ENCODE measurements at places on chromosomes 13 and 19. TPM values are rescaled to one million over a fixed set of nuclear protein-coding genes. Genes with fewer than 3 reads are reported as not detected.

Gene KL
- total RNA-seq = not detected

Gene OVOL3
- not detected for total RNA-seq

Gene FCHO1
- total RNA-seq = 3.1 TPM

Gene PRRG2
- total RNA-seq = 0.67 TPM

Gene WASF3
- 30.2 TPM for total RNA-seq

Gene ZNF135
- 14.0 TPM for total RNA-seq

Gene RFPL4A
- total RNA-seq = not detected

Gene GNG8
- not detected for total RNA-seq

Gene UBE2L5
- not detected for total RNA-seq

Gene LENG9
- 6.3 TPM for total RNA-seq

Gene FGF14
- not detected for total RNA-seq

- no peak overlapping the region for H3K4me3 ChIP-seq
- H3K27ac ChIP-seq = peak overlapping the region; percentile 78
- H3K36me3 ChIP-seq = no peaks in the 10 kb centered on the region
- H3K27me3 ChIP-seq = no peaks in the 10 kb centered on the region
- peaks cover 37% of the 10 kb centered on the region for H3K4me1 ChIP-seq
- peak; percentile 44 for DNase-seq
Measured at GRCh38 chr13:114119196-114119595, 13.2 kb downstream of the RASA3 start.

GRCh38 chr19:40614622-40615411 lies 13.6 kb downstream of the LTBP4 start:
- peak overlapping the region; percentile 33 for H3K27ac ChIP-seq
- H3K27me3 ChIP-seq = no peaks in the 10 kb centered on the region
- peak; percentile 96 for DNase-seq

DNA sequence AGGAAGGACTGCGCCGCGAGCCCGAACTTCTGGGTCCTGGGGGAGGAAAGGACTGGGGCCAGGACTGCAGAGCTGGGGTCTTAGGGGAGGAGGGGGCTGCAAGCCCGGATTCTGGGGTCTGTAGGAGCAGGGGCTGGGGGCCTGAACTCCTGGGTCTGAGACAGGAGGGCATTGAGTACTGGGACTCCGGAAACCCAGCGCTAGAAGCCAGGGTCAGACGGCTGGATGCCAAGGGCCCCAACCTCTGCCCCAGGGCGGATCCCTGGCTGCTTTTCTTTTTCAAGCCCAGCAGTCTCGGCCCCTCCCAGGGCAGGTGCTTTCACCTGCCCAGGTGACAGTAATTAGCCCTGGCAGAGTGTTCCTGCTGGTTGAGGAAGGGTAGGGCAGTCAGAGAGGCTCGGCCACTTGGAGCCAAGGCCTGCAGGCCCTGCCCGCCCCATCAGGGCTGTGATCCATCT lies 2.3 kb downstream of the MYH14 start:
- no peak overlapping the region for H3K4me3 ChIP-seq
- H3K27ac ChIP-seq = no peak overlapping the region
- H3K36me3 ChIP-seq = no peaks in the 10 kb centered on the region
- no peaks in the 10 kb centered on the region for H3K4me1 ChIP-seq
- no peak for DNase-seq

DNA sequence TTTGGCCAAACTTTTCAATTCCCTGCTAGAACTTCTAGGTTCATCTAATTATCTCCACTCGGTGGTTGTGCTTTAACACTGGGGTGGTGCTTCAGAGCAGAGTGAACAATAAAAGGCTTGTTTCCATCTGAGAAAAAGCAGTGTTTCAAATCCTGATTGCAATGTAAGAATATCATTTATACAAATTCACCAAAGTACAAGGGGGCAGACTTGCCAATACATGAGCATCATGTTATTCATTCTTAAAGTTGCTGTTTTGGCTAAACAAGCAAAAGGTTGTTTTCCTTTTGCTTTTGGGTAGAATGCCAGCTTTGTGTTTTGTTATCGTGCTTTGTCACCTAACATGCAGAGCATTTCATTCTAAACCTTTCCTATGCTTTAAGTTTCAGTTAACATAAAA lies 78.5 kb upstream of the UBAC2 start:
- H3K4me1 ChIP-seq = no peaks in the 10 kb centered on the region
- H3K27ac ChIP-seq = no peak overlapping the region
- DNase-seq = no peak
- H3K4me3 ChIP-seq = no peak overlapping the region
- H3K27me3 ChIP-seq = no peaks in the 10 kb centered on the region

GRCh38 chr13:56189439-56189838 lies 951.3 kb upstream of the PRR20A start:
- no peaks in the 10 kb centered on the region for H3K27me3 ChIP-seq
- H3K36me3 ChIP-seq = no peaks in the 10 kb centered on the region
- DNase-seq = no peak
- H3K4me3 ChIP-seq = no peak overlapping the region
- H3K27ac ChIP-seq = no peak overlapping the region

DNA sequence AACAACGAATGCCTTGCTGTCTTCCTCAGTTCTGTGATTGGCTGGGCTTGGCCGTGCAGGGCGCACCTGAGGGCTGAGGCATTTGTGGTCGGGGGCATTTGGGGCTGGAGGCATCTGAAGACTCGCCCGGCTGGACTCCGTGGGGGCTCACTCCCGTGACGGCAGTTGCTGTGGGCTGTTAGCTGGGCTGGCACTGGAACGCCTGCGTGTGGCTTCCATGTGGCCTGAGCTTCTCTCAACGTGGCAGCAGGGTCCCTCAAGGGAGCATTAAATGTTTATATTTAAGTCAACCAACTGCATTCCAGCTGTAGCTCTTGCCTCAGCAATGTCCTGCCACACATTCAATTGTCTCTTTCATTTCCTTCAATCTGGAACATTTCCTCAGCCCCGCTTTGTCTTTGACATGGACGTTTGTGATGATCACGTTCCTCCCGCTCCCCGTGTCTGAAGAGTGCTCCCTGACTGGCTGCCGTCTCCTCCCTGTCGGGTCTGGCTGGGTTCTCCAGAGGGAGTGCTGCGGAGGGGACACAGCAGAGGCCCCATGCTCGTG lies 21.0 kb downstream of the CCDC8 start:
- DNase-seq = no peak
- peaks cover 27% of the 10 kb centered on the region for H3K36me3 ChIP-seq
- no peak overlapping the region for H3K4me3 ChIP-seq
- no peaks in the 10 kb centered on the region for H3K4me1 ChIP-seq

GRCh38 chr13:33016414-33017322 lies at the start of gene KL:
KL (plus strand) TSS chr13:33016423; CDS start chr13:33016441, 18 bp downstream.
- no peak within 1 kb of the TSS for H3K27ac ChIP-seq
- H3K36me3 ChIP-seq = no peaks in the 10 kb centered on the region
- no peaks in the 10 kb centered on the region for H3K4me1 ChIP-seq
- H3K4me3 ChIP-seq = peak within 1 kb of the TSS; percentile 33
- DNase-seq = peak; percentile 16

DNA sequence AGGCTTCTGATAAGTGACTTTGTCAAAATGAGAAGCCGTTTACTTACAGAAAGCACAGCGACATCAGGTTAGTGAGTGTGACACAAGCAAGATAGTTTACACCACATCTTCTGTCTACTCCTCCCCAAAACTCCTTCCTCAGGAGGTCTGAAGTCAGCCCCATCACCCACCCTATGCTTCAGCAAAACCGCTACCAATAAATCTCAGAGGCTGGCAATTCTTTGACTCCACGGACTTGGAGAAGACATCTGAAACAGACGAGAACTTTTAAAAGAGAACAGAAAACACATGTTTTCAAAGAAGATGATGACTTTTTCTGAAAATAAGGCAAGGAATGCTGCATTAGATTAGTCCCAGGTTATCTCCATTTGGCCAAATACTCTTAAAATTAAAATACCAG lies 261.1 kb downstream of the TBC1D4 start:
- H3K27me3 ChIP-seq = no peaks in the 10 kb centered on the region
- DNase-seq = no peak
- H3K4me3 ChIP-seq = no peak overlapping the region
- H3K36me3 ChIP-seq = no peaks in the 10 kb centered on the region
- H3K27ac ChIP-seq = no peak overlapping the region

GRCh38 chr19:16573296-16573695 lies 1.1 kb upstream of the SLC35E1 start:
- H3K27ac ChIP-seq = peak overlapping the region; percentile 77
- H3K27me3 ChIP-seq = no peaks in the 10 kb centered on the region
- H3K36me3 ChIP-seq = peaks cover 8% of the 10 kb centered on the region
- H3K4me1 ChIP-seq = peaks cover 6% of the 10 kb centered on the region
- no peak for DNase-seq
- H3K4me3 ChIP-seq = peak overlapping the region; percentile 67

- no peak for DNase-seq
- H3K27me3 ChIP-seq = peaks cover 22% of the 10 kb centered on the region
Measured at GRCh38 chr19:38213911-38214625, 10.0 kb downstream of the DPF1 start.

DNA sequence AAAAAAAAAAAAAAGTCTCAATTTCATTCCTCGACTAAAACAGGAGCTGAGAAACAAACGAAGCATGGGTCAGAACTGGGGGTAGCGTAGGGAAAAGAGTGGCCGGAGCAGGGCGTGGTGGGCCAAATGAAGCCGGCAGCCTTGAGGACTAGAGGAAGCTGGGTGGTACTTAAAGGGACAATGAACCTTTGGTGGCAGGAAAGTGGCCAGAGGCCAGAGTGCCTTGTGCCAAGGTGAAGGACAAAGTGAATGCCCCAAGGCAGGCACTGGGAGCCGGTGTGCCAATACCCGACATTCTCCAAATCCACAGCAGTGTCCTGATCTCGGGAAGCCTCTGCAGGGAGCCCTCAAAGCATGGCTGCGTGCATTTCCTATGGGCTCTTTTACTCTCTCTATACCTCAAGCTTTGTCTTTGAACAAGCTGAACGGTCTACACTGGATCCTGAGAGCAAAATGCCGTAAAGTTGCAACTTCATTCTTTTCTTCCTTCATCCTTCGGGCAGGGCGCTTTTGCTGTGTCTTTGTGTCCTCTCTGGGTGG lies 195.0 kb upstream of the KL start:
- no peaks in the 10 kb centered on the region for H3K36me3 ChIP-seq
- H3K27me3 ChIP-seq = no peaks in the 10 kb centered on the region
- no peak overlapping the region for H3K27ac ChIP-seq
- no peak overlapping the region for H3K4me3 ChIP-seq
- H3K4me1 ChIP-seq = no peaks in the 10 kb centered on the region

DNA sequence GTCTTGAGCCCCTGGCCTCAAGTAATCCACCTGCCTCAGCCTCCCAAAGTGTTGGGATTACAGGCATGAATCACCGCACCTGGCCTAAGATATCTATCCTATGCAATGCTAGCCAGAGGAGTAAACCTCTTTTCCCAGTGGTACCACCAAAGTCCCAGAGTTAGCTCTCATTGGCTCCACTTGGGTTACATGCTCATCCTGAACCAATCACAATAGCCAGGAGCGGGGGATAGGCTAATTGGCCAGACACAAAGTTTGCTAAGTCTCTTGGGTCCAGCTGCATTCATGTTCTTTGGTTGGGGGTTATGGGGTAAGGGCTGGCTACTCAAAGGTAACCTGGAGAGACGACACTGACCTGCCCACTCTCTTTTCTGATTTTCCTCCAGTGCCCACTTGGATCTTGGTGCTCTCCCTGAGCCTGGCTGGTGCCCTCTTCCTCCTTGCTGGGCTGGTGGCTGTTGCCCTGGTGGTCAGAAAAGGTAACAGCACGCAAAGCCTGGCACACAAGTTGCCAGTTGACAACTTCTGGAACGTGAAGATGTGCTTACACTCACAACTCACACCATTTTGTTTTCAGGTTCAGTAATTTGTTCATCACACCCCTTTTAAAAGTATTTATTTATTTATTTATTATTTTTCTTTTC lies 7.8 kb downstream of the C19orf38 start:
- peak; percentile 25 for DNase-seq
- H3K27ac ChIP-seq = no peak overlapping the region
- H3K36me3 ChIP-seq = no peaks in the 10 kb centered on the region

- no peak overlapping the region for H3K27ac ChIP-seq
- no peaks in the 10 kb centered on the region for H3K36me3 ChIP-seq
- H3K4me1 ChIP-seq = no peaks in the 10 kb centered on the region
- H3K4me3 ChIP-seq = no peak overlapping the region
- DNase-seq = no peak
Measured at GRCh38 chr13:33150662-33151061, 134.4 kb downstream of the KL start.

GRCh38 chr13:102702965-102703725 lies 8.3 kb upstream of the METTL21C start:
- H3K27me3 ChIP-seq = no peaks in the 10 kb centered on the region
- H3K27ac ChIP-seq = no peak overlapping the region
- no peaks in the 10 kb centered on the region for H3K36me3 ChIP-seq
- H3K4me3 ChIP-seq = no peak overlapping the region
- DNase-seq = no peak

- H3K27me3 ChIP-seq = no peaks in the 10 kb centered on the region
- H3K36me3 ChIP-seq = no peaks in the 10 kb centered on the region
- no peak overlapping the region for H3K27ac ChIP-seq
- H3K4me1 ChIP-seq = peaks cover 23% of the 10 kb centered on the region
- no peak overlapping the region for H3K4me3 ChIP-seq
- no peak for DNase-seq
Measured at GRCh38 chr13:99316224-99316623, 9.0 kb upstream of the GPR183 start.

GRCh38 chr19:39996218-39996810 lies 546 bp upstream of the ZNF546 start:
- H3K27me3 ChIP-seq = no peaks in the 10 kb centered on the region
- peak; percentile 64 for DNase-seq
- H3K36me3 ChIP-seq = no peaks in the 10 kb centered on the region
- H3K4me3 ChIP-seq = peak overlapping the region; percentile 87
- peaks cover 4% of the 10 kb centered on the region for H3K4me1 ChIP-seq
- peak overlapping the region; percentile 72 for H3K27ac ChIP-seq

DNA sequence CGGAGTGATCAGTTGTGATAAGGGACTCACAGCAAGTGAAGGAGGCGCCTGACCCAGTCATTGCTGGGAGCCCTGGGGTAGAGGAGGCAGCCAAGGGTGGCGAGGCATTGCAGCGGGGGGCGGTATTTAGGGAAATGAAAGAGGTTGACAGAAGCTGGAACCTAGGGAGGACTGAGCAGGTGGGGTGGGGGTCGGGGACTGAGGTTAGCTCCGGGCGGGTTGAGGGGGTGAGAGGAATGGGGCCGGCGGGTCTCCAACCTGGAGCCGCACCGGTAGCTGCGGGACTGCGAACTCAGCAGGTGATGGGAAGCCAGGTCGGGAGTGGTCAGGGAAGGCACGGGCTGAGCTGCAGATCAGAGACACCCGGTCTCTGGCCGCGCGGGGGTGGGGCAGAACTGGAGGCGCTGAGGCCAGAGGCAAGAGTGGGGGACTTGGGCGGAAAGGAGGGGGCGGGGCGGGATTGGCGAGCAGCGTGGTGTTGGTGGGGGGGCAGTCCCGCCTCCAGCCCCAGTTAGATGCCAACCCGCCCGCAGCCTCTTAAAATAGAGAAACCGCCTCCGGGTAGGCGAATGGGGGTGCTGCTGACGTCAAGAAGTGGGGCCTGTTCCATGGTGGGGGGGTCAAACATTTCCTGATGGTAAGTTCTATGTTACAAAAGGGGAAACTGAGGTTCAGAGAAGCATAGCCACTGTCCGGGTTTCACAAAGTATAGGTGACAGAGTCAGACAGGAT lies 1.5 kb downstream of the MAST3 start:
- no peak overlapping the region for H3K4me3 ChIP-seq
- H3K4me1 ChIP-seq = no peaks in the 10 kb centered on the region
- no peaks in the 10 kb centered on the region for H3K36me3 ChIP-seq
- DNase-seq = no peak
- H3K27me3 ChIP-seq = peaks cover 15% of the 10 kb centered on the region
